ENCODE measurements at places on chromosomes 3 and 15.

DNA sequence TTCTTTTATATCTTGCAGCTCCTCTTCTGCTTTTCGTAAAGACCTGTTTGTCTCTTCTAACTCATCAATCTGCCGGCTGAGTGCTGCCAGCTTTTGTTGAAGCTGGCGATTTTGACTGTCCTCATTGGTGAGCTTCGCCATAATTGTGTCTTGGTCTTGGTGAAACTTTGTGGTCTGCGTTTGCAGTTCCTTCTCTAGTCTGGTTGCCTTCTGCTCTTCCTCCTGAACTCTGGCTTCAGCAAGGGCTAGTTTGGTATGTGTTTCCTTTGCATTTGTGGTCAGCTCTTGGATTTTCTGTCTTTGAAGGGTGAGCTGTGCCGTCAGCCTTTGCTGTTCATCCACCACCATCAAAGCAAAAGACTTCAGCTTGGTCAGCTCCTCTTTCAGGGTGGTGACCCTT lies 32.9 kb downstream of the CMSS1 start:
- DNase-seq: no peak

- DNase-seq: no peak
These were observed 364.1 kb upstream of the CNTN4 start for GRCh38 chr3:1734494-1735122.

GRCh38 chr3:30682434-30683155 lies 76.2 kb downstream of the TGFBR2 start:
- DNase-seq: no peak

DNA sequence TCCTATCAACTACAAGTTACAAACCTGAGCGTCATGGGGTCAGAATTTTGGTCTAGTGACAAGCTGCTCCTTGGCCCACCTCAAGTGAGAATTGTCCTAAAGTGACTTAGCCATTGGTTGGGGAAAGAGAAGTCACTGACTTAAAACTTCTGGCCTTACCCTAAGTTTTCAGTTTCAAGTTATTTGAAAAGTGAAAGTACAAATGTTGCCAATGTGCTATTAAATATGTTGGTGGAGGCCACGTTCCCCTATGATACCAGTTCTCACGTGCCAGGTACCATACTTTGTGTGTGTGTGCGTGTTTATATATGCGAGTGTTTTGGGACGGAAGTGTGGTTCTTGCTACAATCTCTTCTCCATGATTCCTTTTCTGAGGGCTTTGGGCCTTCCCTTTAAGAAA lies 22.6 kb upstream of the RASGRP1 start:
- DNase-seq: no peak

GRCh38 chr15:88126695-88127431 lies 129.7 kb downstream of the NTRK3 start:
- no peak for DNase-seq

DNA sequence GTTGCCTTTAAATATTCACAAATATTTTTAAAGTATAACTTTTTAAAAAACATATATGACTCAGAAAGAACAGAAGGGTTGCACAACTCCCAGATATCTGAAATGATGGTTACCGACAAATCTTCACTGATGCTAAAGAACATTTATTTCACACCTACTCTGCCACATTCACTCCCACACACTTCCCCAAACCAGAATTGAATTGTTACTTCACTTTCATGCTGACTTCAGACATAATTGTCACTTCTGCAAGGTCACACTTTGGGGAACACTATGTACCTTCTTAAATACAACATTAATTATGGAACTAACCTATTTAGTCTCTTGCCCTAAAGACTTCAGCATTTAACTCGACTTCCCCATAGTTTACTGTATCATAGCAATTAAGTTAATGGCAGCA lies 795.1 kb downstream of the FHIT start:
- no peak for DNase-seq
